ENCODE measurements at places on chromosomes 4 and X.

GRCh38 chrX:99722094-99722493, 688.0 kb downstream of the PCDH19 start:
- DNase-seq: no peak

GRCh38 chrX:13158911-13159310, 114.5 kb upstream of the FAM9C start:
- no peak for DNase-seq

- DNase-seq: no peak
Observed at GRCh38 chr4:86218746-86219473, 140.9 kb downstream of the MAPK10 start.

GRCh38 chrX:143669395-143669794, 33.5 kb upstream of the SLITRK4 start:
- no peak for DNase-seq

- DNase-seq: no peak
Observed at GRCh38 chr4:141576585-141577110, 59.7 kb upstream of the IL15 start.

GRCh38 chr4:126899331-126899801, 733.4 kb upstream of the INTU start:
- no peak for DNase-seq

DNA sequence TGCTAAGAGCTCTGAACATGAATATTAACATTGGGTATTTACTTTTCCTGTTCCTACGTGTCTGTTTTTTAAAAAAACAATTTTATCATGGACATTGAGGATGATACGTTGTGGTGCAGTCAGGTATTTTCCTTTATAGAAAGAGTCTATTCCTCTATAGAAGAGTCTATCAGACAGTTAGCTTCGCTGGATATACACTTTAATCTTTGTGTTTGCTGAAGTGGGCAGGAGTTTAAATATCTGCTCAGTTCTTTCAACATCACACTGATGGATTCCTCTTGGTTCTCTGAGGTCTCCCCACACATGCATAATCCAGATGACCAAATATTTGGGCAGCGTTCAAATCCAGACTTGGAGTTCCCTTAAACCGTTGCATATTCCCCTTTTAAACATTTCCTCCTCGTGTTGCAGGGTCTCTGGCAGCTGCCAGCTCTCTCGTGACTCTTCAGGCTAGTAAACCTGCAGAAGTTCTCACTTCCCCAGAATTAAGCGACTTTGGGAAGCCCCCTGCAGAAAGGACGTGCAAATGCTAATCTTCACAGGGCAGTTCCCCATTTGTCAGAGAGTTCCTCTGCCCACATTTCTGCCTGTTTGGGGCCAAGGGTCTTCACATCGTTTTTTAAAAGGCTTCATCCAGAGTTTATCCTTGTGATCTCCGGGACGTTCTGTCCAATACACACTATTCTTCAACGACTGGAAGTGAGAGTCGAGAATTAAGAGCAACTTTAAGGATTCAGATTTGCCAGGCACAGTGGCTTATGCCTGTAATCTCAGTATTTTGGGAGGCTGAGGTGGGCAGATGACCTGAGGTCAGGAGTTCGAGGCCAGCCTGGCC, 20.5 kb upstream of the DHRSX start:
- no peak for DNase-seq

GRCh38 chr4:122483481-122483880, 27.0 kb upstream of the IL2 start:
- DNase-seq: no peak
